Globus pallidus (tissue), 1 donor: ENCODE measurements at places on chromosomes 12 and 14.

- no peak for DNase-seq
Observed at GRCh38 chr14:85241022-85241855, 288.7 kb upstream of the FLRT2 start.

GRCh38 chr12:114445401-114446323 is 39.7 kb upstream of the TBX5 start:
- DNase-seq, result no peak

- DNase-seq, result no peak
Observed at GRCh38 chr14:101704140-101704539, 57.4 kb upstream of the PPP2R5C start.

GRCh38 chr12:69042970-69043369 is 110.0 kb upstream of the CPM start:
- DNase-seq, result no peak

DNA sequence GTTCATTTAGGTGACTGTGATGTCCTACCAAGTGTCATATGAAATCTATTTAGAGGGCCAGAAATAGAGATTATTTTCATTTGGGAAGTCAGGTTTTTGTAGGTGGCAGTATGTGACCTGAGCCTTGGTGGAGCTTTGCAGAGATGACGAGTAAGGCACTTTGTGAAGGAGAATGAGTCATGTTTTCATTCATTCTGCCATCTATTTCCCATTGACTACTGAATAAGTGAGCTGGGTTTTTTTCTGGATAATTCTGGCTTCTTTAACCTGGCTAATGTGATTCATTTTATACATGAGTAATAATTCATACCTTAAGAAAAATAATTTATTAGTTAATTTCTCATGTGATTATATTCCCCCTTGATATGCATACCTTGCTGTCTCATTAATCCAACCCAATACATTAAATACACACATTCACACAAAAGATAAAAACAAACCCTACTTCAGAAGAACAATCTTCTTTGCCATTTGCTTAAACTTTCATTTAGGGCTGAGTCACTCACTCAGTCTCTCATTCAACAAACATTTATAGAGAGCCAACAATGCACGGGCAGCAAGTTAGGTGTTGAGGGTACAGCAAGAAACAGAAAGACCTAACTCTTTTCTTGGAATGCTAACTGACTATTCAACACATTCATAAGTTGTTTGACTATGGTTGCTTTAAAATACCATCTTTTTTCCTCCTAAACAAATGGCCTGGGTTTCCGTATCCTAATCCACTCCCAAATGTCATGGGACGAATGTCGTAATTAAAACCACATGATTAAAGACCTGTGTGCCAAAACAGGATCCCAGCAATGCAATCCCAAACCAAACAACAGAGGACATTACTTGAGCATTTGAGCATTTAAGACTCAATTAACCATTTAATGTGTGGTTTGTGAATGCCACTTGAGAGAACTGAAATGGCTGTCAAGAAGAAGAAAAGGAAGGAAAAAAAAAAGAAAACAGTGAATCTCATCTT is 78.0 kb downstream of the KITLG start:
- no peak for DNase-seq

DNA sequence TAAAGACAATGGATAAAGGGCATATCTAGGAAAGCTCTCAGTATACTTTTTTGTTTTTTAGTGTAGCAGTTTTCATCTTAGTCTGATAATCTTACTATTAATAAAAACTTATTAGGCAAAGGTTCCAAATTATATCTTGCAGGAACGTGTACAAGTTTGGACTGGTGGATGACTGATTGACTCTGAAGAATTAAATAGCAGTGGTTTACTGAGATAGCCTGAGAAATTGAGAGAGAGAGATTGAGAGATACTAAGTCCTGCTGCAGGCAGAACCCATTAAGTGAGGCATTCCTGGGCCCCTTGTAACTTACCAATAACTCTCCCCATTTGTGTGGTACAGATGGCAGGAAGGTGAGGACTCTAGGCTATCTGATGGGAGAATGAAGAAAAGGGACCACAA is 80.2 kb upstream of the SLC38A2 start:
- DNase-seq, result no peak

GRCh38 chr12:127360580-127360979 is 906.4 kb upstream of the TMEM132C start:
- no peak for DNase-seq

DNA sequence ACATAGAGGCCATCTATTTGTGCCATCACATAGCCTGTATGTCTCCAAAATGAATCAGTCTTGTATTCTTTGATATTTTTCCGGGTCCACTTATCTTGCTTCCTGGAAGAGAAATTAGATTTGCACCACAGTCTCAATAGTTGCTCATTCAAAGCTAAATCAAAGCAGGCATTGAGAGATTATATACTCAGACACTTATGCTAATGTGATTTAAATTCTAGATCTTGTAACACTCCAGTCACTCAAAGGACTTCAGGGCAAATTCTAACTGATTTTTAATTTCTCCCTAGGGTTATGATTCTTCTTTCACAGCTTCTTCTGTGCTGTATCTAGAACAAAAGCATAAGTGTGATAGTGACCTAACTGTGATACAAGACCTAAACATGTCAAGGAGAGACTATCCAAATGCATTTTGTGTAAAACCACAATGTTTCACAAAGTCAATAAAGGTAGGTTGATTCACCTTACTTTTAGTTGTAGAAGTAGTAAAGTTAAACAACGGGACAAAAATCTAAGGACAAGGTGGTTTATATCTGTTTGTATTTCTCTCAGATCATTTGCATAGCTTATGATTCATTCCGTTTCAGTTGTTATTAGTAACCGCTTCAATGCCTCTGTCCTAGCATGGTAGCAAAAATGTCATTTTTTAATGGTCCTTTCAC is 26.8 kb downstream of the PLBD1 start:
- no peak for DNase-seq

GRCh38 chr14:30678926-30679431 is 56.9 kb downstream of the SCFD1 start:
- DNase-seq, result no peak

GRCh38 chr14:104199266-104199895 is 61.0 kb downstream of the KIF26A start:
- no peak for DNase-seq

- no peak for DNase-seq
Observed at GRCh38 chr12:43848226-43848507, 12.3 kb downstream of the TMEM117 start.

DNA sequence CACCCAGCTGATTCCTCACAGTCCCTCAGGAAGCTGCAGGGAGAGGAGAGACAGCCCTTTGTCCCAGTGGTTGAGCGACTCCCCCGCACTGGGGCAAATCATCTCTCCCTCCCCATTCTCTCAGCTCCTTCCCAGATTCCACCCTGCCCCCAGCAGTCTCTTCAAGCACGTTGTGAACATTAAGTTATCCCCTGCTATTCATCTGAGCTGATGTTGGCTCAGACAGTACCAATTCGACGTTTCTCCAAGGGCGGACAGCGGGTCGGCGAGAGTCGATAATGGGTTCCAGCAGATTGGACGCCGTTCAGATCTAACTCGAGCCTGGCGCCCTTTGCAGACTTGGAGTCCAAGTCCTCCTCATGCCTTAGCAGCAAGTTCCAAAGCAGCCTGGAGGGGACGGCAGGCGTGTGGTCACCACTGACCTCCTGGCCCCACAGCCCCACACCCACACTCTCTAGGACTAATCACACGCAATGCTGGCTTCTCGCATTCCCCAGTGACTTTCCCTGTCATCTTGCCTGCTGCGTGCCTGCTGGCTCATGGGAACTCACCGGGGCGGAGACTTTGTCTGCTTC is 245.9 kb downstream of the CHST11 start:
- no peak for DNase-seq

DNA sequence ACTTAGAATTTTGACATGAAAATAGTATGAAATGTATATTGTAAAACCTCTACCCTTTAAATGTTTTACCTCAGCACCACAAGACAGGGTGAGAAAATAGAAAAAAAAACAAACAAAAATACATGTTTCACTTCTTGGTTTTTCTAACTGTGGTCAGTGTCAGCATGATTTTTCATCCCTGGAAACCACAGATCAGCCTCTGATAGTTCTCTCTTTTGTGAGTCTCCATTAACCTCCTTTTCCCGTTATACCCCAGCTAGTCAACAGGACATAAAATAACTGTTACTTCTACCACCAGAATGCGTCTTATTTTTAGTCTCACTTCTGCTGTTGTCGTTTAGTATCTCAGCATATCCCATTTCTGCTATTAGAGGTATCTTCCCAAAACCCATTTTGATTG is 48.3 kb upstream of the KCNMB4 start:
- DNase-seq, result peak; percentile 54

GRCh38 chr12:34398706-34399630 is 376.7 kb downstream of the ALG10 start:
- DNase-seq, result no peak

DNA sequence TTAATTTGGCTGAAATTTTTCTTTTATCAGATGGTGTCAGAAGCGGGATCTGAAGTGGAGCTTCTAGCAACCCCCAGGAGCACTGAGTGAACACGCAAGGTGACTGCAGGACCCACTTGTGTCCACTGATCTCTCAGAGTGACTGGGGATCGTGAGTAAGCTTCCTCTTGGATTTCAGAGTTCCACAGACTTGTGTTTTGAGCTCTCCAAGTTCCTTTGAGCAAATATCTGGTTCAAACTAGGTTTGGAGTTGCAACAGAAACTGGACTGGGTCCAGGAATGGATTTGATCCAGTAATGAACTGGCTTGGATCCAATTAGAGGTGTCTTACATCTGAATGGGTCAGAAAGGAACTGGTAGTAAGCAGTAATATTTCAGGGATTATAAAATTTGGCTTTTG is 24.7 kb upstream of the B4GALNT1 start:
- no peak for DNase-seq

- no peak for DNase-seq
Observed at GRCh38 chr12:31819427-31819826, 90.6 kb upstream of the AMN1 start.

GRCh38 chr12:95623554-95624170 is 72.4 kb upstream of the USP44 start:
- peak; percentile 26 for DNase-seq

DNA sequence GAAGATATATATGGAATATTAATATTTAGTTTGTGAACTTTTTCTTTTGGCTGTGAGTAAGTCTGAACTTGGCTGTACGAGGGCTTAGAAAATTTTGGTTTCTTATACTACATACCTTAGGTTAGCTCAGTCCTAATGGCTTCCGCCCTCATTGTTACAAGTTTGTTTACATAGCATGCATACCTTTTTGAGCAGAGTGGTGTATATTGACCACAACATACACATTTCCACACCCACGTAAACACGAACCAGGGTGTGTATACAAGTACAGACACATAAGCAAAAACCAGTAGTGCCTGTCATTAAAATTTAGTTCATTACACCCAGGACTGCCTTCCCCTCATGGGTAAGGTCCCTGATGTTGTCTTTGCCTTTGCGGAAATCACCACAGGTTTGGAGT is 230.2 kb upstream of the RGS6 start:
- no peak for DNase-seq

DNA sequence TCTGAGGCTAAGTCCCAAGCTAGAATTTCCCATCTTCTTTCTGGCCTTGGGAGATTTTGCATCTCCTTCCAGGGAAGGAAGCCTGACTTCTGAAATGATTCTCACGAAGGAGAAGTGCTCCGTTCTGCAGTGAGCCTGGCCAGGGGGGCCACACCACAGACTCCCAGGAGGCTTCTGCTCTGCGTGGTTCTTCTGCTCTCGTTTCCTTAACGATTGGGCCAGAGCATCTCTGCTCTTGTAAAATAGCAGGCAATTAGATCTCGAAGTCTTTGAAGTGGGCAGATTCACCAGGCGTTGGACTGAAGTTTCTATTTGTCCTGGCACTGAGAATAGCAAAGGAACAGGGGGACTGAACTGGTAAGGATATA is 6.7 kb upstream of the BATF start:
- DNase-seq, result peak; percentile 35
